Stimulated activated CD8-positive, alpha-beta memory T cell treated with anti-CD3 and anti-CD28 coated beads, Interleukin-15, amount 100 ng/mL, for 4 hours (primary cell): ENCODE measurements at places on chromosomes 5 and 9.

DNA sequence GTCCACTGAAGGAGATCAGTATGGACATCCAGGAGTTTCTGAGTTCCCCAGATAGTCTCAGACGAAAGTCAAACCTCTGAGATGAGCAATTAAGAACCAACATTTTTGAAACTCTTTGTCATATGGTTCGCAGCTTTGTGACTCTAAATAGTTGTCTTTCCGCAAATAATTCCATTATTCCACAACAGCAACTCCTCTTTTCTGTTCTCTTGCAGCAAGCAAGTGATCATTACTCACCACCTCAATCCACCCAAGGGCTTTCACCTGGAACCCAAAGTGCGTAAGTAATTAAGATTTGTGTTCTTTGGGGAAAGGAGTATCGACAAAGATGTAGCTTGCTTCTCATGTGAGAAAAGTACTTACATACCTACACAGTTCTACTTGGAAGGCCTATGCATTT is 15.6 kb downstream of the MTX3 start:
- no peak for DNase-seq

DNA sequence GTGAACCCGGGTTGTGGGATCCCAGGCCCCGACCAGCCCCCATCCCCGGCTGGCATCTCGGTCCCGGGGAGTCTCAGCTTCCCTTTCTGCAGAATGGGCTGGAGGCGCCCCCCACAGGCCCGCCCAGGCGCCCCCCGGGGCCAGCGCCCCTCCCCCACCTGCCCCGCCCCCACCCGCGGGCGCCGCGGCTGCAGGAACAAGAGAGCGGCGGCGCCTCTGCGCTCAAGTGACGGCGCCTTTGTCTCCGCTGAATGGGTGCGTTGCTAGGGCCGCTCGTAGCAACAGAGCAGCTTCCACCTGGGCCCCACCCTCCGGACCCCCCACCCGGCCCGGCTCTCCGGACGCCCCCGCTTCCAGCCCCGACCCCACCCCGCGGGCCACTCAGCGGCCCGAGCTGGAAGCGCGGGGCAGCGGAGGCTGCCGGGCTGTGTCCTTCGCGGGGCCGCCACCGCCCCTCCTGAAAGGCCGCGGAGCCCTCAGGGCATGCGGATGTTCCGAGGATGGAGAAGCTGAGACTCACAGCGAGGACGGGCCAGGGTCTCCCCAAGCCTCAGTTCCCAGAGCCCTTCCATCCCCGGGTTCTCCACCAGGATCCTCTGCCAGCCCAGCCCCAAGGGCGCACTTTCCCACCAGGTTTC is 27.5 kb downstream of the ADGRD2 start:
- no peak for DNase-seq

DNA sequence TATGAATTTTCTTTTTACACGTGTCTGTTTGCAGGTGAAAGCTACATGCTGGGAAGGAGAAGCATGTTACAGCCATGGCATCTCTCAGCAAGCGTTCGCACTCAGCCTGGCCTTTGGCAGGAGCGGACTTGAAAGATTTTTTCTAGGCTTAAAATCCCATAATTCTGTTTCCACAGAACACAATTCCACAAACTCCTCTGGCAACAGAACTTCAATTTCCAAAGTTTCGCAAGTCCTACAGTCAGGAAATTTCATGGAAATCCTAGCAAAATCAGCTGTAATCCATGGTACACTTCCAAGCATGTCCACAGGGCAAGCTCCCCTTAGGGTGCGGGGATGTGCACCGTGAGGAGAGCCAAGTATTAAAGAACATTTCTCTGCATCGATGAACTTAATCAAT is 35.9 kb downstream of the SUB1 start:
- DNase-seq, result no peak

DNA sequence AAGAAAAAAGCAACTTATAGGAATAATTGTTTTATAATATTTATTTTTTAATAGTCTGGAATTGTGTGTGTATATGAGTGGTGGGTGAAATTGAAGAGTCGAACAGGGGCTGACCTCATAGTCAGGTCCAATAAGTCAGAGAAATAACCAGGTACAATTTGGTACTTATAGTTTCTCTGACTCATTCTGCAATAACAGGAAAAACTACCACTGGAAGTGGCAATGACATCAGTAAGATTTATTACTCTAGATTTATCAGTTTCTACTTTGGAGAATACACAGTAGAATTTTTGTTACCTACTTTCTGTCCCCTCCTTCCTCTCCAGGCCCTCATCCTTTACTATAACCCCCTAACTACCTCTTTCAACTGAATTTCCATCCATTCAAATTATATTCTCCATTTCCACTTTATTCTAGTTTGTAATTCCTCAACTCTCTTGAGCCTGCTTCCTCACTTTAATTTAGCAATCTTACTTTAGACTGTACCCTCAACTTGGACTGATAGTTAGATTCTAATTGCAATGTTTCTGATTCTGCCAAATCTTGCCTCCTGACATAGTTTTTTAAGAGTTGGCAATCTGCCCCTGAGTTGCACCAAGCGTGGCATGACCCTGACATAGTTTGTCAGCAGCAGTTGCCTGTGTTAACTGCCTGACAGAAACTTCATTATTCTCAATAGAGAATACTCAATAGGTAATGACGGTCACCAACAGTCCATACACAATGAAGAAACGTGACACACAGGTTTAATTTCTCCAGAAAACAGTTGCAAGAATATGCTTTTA is 475.3 kb upstream of the RIOK2 start:
- no peak for DNase-seq

DNA sequence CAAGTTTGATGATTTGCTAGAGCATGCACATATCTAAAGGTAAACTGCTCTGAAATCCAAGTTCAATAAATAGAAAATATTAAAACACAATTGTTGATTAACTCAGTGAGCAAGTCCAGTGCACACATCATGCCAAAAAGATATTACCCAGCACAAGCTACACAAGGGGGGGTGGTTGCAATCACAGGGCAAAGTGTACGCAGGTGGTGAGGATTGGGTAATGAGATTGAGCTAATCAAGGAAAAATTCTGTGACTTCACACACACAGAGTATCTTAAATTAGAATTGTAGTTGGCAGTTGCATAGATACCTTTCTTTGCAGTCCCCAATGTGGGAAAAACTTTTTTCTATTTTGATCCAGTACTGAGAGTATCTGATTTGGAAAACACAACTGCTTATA is 156.1 kb upstream of the NTRK2 start:
- DNase-seq, result no peak

DNA sequence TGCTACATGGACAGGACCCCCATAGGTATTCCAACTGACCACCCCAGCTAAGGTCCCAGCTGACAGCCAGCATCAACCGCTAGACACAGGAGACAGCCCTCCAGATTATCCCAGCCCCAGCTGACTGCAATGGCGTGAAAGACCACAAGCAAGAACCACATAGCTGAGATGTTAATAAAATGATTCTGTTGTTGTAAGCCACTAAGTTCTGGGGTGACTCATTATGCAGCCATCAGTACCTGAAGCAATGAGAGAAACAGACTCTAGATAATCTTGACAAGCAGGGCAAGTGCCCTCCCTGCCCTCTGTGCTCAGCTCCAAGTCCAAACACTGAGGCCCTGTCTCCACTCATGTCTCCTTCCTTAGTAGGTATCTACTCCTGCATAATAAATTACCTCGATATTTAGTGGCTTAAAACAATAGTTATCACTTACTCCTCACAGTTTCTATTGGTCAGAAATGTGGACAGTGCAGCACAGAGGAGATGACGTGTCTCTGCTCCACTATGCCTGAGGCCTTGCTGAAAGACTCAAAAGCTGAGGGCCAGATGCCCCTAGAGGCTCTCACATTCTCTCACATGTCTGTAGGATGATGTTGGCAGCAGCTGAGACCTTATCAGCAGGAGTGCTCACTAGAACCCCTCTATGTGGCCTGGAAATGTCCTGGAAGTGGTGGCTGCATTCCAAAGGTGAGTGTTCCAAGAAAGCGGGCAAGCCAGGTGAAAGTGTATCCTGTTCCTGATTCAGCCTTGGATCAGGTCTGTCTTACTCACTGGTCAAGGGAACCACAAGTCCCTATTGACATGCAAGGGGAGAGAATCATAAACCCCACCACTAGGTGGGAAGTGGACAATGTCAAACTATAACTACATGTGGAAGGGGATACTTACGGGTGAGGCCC is 2.5 kb downstream of the MGAT1 start:
- no peak for DNase-seq

GRCh38 chr5:20032896-20033295 is 44.9 kb upstream of the CDH18 start:
- no peak for DNase-seq

- DNase-seq, result no peak
These were observed 112.8 kb downstream of the FANCC start for GRCh38 chr9:95204710-95205109.

GRCh38 chr5:158530115-158530514 is 569.6 kb downstream of the EBF1 start:
- DNase-seq, result no peak

GRCh38 chr9:27528886-27529315 is 713 bp downstream of the MOB3B start:
- DNase-seq, result peak; percentile 9

- peak; percentile 45 for DNase-seq
These were observed 1.7 kb downstream of the CBY3 start for GRCh38 chr5:179679014-179679674.

DNA sequence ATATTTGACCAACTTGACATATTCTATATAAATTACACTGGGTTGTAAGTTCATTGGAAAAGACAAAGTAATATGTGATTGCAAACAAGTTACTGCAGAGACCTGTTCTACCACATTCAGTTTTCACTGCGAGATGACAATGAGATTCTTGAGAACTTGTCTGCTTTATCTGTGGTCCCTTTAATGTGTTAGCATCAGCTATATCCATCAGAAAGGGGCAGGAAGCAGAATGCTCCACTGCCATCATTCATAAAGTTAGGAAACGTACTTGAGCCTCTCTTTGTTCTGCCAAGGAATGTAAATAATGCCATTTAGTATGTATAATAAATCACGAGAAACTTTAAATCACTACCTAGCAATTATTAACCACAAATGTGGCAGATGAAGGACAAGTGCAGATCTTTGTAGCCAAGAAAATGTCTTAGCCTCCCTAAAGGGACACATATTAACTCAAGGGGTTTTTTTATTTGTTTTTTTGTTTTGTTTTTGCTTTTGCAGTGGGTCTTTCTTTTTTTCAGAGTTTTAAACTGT is 59.4 kb downstream of the GIN1 start:
- no peak for DNase-seq

GRCh38 chr5:149267241-149267973 is 4.3 kb upstream of the AFAP1L1 start:
- DNase-seq, result no peak

- DNase-seq, result no peak
These were observed 52.1 kb downstream of the BARX1 start for GRCh38 chr9:93902780-93903655.

DNA sequence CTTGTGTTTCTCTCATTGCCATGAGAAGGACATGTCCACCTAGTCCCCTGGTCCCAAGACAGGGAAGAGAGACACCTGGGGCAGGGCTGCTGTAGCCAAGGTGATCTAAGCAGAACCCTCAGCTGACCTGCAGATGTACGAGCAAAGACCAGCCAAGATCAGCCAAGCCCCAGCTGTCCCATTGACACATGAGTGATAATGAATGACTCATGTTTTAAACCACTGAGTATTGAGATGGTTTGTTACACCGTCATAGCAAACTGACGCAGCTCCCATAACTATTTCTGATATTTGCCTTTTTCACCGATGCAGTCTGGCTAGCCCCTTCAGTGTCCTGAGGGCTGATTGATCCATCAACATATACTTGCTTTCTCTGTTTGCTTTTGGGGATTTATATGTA is 6.7 kb downstream of the OR1K1 start:
- DNase-seq, result no peak

DNA sequence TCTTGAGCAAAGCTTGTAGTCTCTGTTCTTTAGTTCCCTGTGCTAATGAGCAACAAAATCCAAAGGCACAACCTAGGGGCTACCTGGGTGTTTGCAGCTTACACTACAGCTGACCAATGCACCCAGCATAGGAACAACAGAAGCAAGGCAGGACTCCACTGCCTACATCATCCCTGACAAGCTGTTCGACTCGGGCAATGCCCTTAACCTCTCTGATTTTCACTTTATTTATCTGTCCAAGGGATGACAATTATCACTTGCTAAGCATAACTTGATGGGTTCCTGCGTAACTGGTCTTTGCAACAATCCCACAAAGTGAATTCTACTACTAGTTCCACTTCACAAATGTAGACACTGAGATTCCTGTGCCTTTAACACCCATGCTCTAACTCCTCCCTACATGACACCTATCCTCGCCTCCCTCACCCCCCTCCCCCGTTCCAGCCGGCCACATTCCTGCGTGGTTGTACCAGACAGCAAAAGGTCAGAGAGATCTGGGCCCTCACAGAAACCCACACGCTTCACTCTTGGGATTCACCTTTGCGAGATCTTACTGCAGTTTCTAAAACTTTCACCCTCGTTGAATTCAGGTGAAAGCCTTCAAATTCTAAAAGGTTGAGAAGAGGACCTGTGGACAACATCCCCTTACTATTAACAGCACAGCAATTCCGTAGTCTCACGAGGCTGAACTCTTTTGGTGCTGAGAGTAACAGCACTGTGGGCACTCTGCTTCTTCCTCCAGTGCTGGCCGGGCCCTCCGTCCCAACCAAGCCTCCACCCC is 995 bp downstream of the IPPK start:
- peak; percentile 30 for DNase-seq

GRCh38 chr9:1528456-1528855 is 478.3 kb downstream of the DMRT2 start:
- DNase-seq, result no peak

- DNase-seq, result no peak
These were observed 134.5 kb downstream of the GNAQ start for GRCh38 chr9:77896938-77897667.

DNA sequence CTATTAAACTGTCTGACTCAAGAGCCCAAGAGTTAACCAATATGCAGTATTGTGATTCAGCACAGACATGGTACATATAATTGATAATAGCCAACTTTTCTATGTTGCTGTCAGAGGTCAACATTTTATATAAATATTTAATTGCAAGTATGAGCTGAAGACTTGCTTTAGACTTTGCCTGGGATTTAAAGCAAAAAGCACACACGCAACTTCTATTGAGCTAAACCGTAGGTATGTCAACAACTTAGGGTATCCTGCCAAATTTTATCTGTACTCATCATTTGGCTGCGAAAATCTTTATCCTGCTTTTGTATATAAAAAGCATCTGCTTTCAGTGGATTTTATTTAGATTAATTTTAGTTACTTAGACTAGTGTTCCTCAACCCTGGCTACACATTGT is 27.4 kb downstream of the UHRF2 start:
- no peak for DNase-seq

DNA sequence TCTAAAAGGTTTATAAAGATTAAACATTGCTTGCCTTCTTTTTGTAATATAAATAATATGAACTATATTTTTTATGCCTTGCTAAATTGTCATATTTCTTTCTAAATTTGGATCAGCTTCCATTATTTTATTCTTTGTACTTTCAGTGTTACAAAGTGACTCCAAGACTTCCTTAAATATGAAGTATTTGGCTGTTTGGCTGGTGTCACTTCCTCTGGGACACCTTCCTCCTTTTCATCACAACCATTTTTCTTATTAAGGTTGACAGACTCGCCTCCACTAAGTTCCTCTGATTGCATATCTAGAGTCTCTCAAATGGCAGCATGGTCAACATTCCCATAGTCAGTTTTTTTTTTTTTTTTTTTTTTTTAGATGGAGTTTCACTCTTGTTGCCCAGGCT is 73.8 kb upstream of the SLC1A1 start:
- DNase-seq, result no peak
